ENCODE measurements at places on chromosomes 3 and 15.

- no peak for DNase-seq
Observed at GRCh38 chr15:38886315-38887163, 321.9 kb upstream of the RASGRP1 start.

DNA sequence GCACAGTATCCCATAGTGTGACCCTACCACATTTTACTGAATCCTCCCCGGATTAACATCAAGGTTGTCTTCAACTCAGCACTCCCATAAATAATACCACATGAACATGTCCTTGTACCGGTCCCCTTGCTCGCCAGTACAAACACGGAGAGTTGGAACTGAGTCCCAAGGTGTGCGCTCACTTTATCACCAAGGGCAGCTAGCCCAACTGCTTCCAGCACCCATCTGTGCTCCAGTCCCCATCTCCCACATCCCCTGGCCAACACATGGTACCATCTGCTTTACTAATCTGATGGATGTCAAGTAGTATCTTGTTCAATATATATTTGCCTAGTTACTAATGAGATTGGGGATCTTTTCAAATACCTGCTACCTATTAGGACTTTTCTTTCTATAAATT lies 64.7 kb downstream of the ISG20 start:
- DNase-seq: no peak

- DNase-seq: no peak
Observed at GRCh38 chr3:95751509-95751908, 1062.9 kb upstream of the EPHA6 start.

DNA sequence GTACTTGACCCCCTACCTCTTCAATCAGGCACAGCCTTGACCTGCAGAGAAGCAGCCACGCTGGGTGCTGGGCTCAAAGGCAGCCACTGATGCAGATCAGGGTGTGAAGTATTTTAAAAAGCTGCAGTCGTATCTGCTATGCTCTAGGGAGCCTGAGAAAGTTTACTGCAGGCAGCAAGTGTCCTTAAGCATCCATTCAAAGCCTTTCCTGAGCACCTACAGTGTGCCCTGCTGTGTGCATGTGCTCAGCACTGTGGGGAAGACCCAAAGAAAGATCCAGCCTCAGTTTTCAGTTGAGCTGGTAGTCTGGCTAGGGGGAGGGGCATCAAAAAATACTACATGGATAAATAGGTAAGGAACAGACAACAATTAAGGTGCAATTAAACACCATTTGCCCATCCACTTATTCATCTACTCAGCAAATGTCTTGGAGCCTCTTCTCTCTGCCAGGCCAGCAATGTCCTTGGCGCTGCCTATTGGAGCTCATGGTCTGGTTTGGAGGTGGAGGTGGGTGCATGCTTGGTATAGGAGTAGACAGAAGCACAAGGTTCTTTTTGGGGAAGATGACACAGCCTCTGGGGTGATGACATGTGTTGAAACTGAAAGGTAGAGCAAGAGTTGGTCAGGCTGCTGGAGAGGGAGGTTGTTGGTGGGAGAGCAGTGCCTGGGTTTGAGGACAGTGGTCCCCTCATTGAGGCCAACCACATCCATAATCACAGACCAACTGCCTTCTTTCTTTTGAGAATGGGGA lies 85.9 kb upstream of the PRR23C start:
- DNase-seq: no peak

- DNase-seq: no peak
Observed at GRCh38 chr3:185460719-185461350, 38.0 kb downstream of the TMEM41A start.

GRCh38 chr3:160126051-160126450 lies 99.2 kb upstream of the C3orf80 start:
- no peak for DNase-seq

- no peak for DNase-seq
Observed at GRCh38 chr15:56866803-56867202, 51.6 kb upstream of the TCF12 start.

DNA sequence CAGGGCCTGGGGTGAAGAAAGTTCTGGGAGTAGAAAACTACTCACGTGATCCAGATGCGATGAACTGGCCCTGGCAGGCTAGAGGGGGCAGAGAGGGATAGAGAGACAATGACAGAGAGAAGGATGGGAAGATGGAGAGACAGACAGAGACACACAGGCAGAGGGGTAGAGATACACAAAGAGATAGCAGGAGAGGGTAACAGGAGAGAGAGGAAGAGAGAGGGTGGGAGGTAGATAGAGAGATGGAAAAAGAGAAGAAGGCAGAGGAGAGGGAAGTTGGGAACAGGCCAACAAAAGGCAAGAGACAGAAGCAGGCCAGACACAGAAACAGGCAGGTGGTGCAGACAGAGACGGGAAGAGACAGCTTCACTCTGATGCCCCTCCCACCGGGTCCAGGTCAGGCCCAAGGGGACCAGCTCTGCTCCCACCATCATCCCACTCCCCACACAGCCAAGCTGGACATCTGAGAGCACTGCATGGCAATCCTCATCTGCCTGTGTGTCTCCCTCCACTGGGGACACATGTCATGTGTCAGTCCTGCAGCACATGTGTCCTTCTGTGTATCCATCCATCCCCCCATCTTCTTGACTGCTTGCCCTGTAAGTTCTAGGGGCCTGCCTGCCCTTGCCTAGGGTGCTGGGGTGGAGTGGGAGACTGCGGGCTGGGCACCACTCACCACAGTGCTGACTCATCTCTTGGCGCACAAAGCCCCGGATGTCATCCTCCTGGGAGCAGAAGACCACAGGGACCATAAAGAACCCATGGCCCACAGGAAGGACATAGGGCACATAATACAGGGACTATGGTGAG lies 2.2 kb upstream of the UCN2 start:
- no peak for DNase-seq

DNA sequence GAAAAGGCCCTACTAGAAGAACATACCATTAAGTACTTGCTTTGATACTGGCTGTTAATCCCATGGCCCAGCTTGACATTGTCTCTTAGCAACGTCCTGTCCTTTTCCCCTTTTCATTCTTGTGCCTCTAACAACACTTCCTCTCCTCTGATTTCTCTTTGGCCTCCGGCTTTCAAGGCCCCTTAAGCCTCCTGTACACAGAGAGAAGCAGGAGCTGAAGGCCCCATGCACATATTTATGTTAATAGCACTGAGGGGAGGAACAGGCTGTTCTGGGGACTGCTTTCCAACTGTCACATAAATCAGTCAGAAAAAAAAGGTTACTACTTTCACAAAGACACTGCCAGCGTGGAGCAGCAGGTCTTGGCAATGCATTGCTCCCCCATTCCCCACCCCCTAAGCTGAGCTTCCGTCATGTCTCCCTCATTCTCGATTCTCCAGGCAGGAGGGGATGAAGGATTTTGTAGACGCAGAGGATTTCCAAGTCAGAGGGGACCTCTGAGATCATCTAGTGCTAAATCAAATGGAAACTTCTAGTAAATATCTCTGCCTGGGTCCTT lies 257.4 kb upstream of the ADAMTS9 start:
- DNase-seq: no peak

- no peak for DNase-seq
Observed at GRCh38 chr15:76199106-76200082, 111.9 kb downstream of the ETFA start.

- DNase-seq: no peak
Observed at GRCh38 chr3:99878005-99878404, 60.3 kb downstream of the CMSS1 start.

- no peak for DNase-seq
Observed at GRCh38 chr15:33101036-33101435, 93.5 kb downstream of the FMN1 start.

- no peak for DNase-seq
Observed at GRCh38 chr3:133401374-133402135, 1.7 kb downstream of the BFSP2 start.

DNA sequence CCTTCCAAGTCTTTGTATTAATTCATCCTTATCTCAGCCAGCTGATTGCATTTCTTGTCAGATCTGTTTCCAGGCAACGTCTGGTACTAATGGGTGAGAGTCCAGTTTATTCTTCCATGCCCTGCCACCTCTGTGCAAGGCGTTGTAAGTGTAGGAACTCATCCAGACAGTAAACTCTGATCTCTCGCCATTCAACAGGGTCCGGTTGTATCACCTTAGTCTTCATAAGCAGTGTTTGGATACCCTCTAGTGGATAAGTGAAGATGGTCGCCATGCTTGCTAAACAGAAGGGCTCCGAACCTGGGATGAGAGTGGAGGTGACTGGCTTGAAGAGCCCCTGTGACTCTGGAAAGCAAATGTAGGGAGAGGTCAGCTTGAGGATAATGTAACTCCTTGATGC lies 51.6 kb upstream of the CMTM7 start:
- no peak for DNase-seq

GRCh38 chr3:151462991-151463390 lies 2.1 kb upstream of the IGSF10 start:
- DNase-seq: no peak

- DNase-seq: no peak
Observed at GRCh38 chr3:185280572-185281365, 26.9 kb upstream of the EHHADH start.

- DNase-seq: no peak
Observed at GRCh38 chr3:155158346-155159037, 78.4 kb downstream of the MME start.

DNA sequence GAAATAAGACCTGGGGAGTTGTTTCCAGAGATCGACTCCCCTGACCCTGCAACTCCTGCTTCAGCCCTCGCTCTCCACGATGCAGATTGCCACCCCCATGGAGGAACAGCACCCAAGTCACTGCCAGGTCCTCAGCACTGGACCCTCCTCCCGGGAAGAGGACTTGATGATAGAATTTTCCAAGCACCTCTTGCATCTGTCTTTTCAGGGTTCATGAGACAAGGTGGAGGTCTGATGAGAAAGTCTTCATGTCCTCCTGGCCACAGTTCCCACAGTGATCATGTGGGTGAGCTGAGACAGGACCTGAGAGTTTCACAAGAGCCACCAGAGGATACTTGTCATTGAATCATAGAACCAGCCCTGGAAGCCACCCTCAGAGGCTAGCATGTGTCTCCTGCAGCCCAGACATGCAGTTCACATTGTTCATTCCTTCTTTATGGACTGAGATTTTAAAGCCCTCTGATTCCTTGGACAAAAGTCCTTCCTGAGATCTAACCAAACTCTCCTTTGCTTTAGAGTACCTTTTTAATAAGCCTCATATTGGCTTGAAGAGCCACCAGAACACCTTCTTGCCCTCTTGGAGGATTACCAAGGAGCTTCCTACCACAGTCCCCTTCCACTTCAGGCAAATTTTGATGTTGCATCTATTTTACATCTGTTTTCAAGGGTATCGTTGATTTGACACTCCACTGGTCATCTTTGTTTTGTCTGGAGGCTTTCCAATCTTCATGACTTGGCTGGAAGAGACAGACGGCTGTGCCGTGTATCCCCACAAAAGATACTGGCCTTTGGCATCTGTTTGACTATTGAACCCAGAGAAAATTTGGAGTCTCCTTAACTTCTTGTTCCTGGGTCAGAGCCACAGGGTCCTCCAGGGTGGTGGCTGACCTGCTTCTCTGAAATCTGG lies 224.8 kb upstream of the BHLHE40 start:
- DNase-seq: no peak

DNA sequence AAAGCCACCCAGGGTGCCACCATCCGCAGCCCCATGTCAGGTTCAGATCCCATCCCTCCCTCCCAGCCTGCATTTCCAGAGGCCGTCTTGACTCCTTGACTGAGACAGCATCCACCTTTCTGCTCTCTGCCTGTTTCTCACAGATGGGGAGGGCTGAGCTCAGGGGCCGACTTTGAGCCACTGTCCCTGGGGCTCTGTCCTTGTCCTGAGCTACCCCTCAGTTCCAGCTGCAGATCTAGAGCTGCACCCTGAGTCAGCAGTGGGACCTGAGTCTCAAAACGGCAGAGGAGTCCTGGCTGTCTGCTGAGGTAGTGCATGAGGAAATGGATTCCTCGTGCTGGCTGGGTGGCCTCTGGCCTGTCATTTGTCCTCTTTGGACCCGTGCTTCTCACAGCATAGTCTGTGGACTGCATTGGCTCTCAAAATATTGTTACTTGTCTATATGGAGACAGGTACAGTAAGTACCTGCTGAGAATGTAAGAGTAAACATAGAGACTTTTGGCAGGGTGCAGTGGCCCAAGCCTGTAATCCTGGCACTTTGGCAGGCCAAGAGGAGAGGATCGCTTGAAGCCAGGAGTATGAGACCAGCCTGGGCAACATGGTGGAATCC lies 22.3 kb downstream of the RPLP1 start:
- no peak for DNase-seq

- DNase-seq: no peak
Observed at GRCh38 chr3:128006061-128007032, 45.9 kb upstream of the SEC61A1 start.

- DNase-seq: no peak
Observed at GRCh38 chr15:45372041-45372995, 6.0 kb downstream of the GATM start.

GRCh38 chr15:67997996-67998395 lies 56.1 kb upstream of the PIAS1 start:
- DNase-seq: no peak

DNA sequence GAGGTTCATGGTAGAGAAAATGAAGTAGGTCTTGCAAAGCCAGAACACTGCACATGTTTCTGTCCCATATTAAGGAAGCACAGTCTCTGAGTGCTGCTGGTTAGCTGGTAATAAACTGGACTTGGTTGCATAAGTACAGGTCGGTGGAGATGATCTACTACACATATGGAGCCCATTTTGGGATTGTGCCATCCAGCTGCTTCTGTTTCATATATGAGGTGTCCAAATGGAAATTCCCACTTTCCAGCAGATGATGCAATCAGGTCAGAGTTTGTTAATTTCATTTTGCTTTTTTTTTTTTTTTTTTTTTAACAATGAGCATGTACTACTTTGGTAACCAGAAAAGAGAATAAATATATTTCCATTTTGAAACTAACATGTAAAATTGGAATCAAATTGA lies 122.6 kb downstream of the SATB1 start:
- DNase-seq: no peak

DNA sequence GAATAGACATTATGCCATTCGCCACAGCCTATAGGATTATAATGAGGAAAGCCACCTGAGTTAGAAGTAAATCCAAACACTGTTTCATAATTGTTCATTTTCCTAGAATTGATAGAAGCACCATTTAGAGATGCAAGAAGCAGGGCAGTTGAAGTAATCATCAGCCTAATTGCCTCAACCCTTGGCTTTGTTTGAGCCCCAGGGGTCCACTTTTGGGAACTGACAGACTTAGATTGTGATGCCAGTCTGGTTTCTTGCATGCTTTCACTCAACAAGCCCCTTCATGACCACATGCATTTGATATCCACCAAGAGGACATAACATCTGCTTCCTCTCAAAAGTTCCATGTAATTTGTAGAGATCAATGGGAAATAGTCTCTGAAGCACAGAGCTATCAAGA lies 97.2 kb upstream of the COL8A1 start:
- no peak for DNase-seq

GRCh38 chr3:25182794-25183193 lies 245.3 kb upstream of the RARB start:
- no peak for DNase-seq

DNA sequence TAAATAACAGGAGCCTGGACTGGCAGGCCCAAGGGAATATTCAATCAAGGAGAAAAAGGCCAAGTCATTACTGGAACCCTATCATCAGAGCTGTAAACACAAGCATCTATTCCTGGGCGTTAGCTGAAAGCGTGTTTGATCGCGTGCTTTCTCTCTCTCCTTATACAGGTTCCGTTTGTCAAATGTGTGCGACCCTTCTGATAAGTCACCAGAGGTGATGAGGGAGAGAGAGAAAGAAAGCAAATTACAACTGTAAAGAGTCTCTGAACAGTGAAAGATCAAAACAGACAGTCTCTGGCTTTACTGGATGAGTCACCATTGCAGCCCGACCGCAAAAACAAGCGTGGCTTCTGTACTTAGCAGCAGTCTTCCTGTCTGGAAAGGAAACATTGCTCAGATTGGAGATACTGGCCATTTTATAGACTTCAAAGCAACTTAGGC lies 39.5 kb upstream of the TPRG1 start:
- DNase-seq: peak; percentile 30

- no peak for DNase-seq
Observed at GRCh38 chr15:101372960-101373525, 78.0 kb upstream of the SNRPA1 start.

Measured in stimulated activated CD4-positive, alpha-beta T cell treated with anti-CD3 and anti-CD28 coated beads, TNF-alpha, amount 100 ng/mL, for 48 hours (primary cell).